Stimulated activated naive CD8-positive, alpha-beta T cell treated with anti-CD3 and anti-CD28 coated beads, Interleukin-15, amount 100 ng/mL, for 72 hours (primary cell): ENCODE measurements at places on chromosomes 16 and 17.
A peak's percentile ranks its signal among the peaks of the same experiment; 100 is the strongest.

GRCh38 chr16:52634104-52634503 lies 87.2 kb upstream of the TOX3 start:
- no peak for DNase-seq

DNA sequence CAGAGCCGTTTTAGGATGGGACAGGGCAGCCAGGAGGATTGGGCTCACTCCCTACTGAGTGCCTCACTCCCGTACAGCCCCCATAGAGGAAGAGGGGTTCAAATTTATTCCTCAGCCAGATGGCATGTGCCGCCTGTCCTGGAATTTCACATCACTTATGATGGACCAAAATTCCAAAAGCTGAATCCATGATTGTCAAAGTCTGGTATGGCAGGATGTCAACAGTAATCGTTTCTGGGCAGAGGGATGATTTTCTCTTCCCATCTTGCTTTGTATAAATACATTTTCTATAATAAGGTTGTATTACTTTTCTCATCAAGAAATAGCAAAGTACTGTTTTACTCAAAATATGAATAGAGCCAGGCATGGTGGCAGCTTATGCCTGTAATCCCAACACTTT lies 38.7 kb upstream of the STH start:
- no peak for DNase-seq

- peak; percentile 53 for DNase-seq
Observed at GRCh38 chr16:88941913-88942909, 34.8 kb downstream of the CBFA2T3 start.

- DNase-seq = no peak
Observed at GRCh38 chr16:15597822-15598647, 44.9 kb downstream of the MARF1 start.

GRCh38 chr17:66930933-66931332 lies 33.6 kb upstream of the CACNG4 start:
- no peak for DNase-seq

DNA sequence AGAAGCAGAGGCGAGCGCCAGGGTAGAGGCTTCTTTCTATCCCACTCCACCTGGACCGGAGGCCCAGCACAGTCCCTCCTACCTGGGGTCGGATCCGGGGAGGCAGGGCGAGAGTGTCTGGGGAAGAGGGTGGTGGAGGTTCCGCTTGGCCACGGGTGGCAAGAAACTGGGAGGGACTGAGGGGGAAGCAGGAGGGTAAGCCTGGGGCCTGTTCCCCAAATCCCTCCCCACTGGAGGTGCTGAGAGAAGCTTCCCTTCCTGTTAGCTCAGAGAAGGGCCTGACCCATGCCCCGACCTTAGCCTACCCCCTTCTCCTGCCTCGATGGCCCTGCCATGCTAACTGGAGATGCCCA lies 1.8 kb upstream of the TPPP3 start:
- no peak for DNase-seq

GRCh38 chr17:53687324-53687723 lies 135.4 kb upstream of the KIF2B start:
- no peak for DNase-seq

GRCh38 chr16:15450624-15451023 lies 16.2 kb downstream of the BMERB1 start:
- DNase-seq = no peak

DNA sequence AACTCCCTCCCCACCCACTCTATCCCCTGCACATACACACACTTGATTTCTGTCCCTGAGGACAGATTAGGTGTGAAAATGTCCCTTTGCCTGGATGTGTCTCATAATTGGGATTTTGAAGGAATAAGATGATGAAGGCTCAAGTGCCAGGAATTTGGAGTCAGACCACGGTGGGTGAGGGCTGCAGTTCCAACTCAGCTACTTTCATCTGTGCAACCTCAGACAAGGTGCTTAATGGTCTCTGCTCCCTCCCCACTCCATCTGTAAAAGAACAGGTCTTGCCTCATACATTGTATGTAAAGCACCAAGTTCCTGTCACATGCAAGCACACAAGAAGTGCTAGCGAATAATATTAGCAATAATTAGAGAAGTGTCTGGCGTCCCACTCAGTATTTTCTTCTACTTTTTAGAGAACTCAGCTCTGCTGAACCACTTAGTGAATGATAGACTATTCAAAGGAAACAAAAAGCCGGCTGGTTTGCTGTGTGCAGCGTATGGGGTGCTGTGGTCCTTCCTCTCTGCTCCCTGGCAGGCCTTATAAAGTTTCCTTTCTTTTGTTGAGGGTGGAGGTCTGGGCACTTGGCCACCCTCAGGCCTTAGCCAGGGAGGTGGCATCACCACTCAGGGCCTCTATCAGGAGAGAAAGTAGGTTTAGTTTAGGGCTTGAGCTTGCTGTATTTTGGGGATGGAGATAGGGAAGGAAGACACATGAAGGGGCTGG lies 6.4 kb downstream of the TBX4 start:
- no peak for DNase-seq

DNA sequence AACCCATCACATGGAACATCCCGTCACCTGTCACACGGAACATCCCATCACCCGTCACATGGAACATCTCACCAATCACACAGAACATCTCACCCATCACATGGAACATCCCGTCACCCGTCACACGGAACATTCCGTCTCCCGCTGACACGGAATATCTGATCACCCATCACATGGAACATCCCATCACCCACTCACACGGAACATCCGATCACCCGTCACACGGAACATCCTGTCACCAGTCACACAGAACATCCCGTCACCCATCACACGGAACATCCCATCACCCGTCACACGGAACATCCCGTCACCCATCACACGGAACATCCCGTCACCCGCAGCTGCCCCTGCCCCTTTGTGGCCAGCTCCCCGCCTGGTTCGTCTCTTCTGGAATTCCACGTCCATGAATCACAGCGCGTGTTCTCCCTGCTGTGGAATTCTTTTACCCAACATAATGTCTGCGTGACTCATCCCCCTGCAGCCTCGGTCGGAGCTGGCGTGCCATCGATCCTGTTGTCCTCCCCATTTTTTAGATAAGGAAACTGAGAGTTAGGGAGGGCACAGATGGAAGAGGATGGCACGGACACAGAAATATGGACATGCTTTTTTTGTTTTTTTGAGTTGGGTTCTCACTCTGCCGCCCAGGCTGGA lies 5.6 kb downstream of the CPNE7 start:
- DNase-seq = no peak

GRCh38 chr16:84924331-84925091 lies 86.8 kb downstream of the ZDHHC7 start:
- DNase-seq = no peak

DNA sequence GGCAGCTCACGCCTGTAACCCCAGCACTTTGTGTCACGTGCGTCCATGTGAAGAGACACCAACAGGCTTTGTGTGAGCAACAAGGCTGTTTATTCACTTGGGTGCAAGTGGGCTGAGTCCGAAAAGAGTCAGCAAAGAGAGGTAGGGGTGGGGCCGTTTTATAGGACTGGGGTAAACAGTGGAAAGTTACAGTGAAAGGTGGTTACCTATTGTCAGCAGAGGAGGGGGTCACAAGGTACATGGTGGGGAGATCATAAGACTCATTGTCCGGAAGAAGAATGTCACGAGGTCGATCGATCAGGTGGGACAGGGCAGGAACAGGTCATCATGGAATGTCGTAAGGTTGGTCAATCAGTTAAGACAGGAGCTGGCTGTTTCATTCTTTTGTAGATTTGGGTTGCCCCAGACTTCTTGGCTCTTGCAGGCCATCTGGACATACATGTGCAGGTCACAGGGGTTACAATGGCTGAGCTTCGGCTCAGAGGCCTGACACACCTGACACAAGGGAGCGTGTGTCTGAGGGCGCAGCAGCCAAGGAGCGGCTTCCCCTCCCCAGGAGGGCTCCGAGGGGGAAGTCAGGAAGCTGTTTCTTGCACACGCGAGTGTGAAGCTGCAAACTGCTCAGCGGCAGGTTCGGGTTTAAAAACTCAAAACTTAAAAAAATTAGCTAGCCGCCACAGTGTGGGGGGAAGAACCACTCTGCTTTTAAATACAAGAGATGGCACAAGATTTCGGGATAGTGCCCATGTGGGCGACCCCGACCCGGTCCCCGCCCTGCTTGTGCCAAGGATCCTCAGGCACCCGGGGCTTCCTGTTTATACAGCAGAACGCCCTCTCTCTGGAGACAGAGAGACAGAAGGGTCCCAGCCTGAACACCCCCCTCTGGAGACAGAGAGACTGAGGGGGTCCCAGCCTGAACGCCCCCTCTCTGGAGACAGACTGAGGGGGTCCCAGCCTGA lies 12.4 kb upstream of the TEX19 start:
- no peak for DNase-seq

- no peak for DNase-seq
Observed at GRCh38 chr17:15154618-15155017, 110.5 kb downstream of the PMP22 start.

- no peak for DNase-seq
Observed at GRCh38 chr17:33234930-33235685, 58.0 kb downstream of the ASIC2 start.

DNA sequence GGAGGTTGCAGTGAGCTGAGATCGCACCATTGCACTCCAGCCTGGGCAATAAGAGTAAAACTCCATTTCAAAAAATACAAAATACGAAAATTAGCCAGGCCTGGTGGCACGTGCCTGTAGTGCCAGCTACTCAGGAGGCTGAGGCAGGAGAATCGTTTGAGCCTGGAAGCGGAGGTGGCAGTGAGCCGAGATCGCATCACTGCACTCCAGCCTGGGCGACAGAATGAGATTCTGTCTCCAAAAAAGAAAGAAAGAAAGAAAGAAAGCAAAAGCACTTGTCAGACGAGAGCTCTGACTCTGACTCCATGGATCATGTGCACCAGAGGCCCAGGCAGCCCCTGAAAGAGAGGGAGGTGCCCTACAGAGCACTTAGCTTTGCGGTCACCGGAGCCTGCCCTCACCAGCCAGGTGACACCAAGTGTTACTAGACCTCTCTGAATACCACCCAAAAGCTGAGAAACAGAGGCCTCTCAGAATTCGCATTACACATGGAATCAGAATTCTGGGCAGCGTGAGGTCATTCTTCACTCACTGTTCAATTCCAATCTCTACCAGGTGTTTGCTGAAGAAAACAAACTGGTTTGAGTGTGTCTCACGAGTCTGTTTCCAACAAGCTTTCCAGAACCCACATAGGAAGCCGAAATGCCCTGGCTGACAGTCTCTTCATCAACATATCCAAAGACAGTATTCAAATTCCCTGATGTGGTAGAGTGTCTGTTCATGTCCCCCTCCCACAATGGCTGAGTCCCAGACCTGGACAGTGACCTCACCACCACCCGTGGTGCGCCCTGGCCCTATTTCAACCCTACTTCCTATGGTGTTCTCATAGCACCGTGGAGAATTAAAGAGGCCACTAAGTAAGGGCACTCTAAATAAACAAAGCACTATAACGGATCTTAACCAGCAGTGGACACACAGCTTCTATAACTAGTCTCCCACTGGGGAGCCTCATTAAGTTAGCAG lies 1.5 kb downstream of the FLCN start:
- no peak for DNase-seq

GRCh38 chr17:79137015-79137788 lies 62.6 kb downstream of the ENGASE start:
- DNase-seq = no peak

DNA sequence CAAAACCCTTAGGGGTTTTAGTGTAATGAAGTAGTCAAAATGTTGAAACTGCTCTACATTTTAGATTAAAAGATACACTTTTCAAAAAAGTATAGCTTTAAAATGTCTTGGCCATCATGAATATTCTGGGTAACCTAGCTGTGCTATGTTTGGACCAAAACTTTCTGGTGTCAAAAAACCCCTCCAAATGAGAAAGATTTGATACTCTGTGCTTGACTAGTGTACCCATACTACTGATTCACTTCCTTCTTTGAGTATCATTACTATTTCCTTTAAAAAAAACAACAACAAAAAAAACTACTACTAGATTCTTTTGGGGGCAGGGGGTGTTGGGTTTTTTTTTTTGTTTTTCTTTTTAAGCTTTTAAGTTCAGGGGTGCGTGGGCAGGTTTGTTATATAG lies 37.3 kb downstream of the PTRH2 start:
- DNase-seq = no peak

GRCh38 chr17:64133546-64134215 lies 3.7 kb upstream of the ERN1 start:
- peak; percentile 24 for DNase-seq

DNA sequence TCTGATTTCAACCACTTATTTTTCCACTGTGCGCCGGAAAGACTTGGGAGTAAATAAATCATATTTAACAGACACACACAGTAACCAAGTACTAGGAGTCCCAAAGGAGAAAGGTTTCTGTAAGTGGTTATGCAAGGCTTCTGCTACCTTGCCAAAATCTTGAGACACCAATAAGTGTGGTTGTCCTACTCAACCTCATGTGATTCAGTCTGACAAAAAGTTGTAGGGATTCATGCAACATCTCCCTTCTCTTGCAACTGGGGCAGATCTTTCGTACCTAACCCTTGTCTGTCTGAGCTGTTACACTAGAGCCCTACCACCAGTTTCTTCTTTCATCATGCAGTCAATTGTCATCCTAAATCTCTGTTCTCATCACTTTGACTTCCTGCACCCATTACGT lies 69.9 kb upstream of the NUDT7 start:
- DNase-seq = no peak

DNA sequence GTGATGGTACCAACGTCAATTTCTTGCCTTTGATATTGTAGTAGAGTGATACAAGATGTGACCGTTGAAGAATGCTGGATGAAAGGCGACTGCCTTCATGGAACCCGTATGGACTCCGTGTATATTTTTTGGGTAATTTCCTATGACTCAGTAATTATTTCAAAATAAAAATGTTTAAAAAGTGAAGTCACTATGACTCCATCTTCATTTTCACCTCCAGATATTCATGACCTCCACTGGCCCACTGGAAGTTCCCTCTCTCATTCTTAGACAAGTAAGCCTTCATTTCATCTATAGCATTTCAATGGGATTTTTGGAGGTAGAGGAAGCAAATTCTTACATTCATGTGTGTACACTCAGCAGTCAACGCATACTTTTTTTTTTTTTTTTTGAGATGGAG lies 111.8 kb upstream of the NUDT7 start:
- DNase-seq = no peak

DNA sequence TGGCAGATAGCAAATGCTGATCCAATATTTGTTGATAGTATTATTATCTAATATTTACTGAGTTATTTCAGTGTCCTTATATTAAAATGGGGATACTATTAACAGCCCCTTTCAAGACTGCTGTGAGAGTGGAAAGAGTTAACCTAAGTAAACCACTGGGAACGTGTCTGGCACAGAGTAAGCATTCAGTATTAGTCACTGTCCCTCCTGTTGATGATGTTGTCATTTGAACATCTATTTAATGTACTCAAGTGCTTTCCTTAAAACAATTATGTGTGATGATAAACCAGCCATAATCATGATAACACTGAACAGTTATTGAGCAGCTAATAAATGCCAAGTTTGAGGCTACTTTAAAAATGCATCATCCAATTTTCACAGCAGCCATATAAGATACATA lies 135.7 kb upstream of the XYLT1 start:
- DNase-seq = no peak

- no peak for DNase-seq
Observed at GRCh38 chr17:5123343-5124124, 7.7 kb downstream of the USP6 start.
